Stimulated activated CD8-positive, alpha-beta memory T cell treated with anti-CD3 and anti-CD28 coated beads, Interleukin-2, amount 100 ng/mL, for 48 hours (primary cell): ENCODE measurements at places on chromosomes 2 and 18.

- no peak for DNase-seq
These were observed at the start of gene PTPRN for GRCh38 chr2:219309278-219309677. TSS of gene PTPRN (minus strand) at chr2:219309401. CDS start at chr2:219309332, 69 bp downstream.

DNA sequence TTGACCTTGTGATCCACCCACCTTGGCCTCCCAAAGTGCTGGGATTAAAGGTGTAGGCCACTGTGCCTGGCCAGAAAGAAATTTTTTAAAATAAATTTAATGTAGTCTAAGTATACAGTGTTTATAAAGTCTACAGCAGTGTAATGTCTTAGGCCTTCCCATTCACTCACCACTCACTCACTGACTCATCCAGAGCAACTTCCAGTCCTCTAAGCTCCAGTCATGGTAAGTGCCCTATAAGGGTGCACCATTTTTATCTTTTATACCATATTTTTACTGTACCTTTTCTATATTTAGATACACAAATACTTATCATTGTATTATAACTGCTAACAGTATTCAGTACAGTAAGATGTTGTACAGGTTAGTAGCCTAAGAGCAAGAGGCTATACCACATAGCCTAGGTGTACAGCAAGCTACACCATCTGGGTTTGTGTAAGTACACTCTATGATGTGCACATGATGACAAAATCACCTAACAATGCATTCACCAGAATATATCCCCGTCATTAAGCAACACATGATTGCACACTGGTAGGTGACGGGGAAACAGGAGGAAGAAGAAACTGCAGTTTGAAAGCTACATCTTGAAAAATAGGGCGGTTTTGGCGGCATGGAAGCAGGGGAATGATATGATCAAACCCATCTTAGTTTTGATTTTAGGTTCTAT, 105.1 kb upstream of the ITGB6 start:
- no peak for DNase-seq

DNA sequence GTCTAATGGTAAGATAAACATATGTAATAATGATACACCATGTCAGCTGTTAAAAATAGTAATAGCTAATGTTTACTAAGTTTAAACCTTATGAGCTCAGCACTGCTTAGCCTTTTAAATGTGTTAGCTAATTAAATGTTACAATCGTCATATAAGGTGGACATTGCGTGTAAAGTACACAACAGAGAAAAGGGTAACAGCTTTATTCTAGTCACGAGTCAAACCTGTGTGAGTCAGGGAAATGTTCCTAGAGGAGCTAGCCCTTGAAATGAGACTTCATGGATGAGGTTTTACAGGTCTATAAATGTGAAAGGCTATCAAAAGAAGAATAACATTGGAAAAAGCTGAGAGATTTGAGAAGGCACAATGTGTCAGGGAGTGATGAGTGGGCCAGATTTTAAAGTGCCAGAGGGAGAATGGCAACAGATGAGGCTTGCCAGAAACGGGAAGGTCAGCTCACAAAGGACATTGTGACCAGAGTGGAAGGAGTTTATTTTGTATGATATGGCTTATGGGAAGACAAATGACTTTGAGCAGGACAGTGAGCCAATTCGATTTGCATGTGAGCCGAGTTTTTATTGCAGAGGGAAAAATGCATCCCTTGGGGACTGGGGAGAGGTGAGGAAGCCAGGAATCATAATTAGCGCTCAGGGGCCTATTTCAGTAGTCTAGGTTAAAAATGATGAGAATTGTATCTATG, 276.3 kb downstream of the CTNNA2 start:
- no peak for DNase-seq

- no peak for DNase-seq
These were observed 115.5 kb upstream of the ITGA6 start for GRCh38 chr2:172311921-172312345.

GRCh38 chr2:44649381-44649780, 287.6 kb downstream of the CAMKMT start:
- DNase-seq = no peak

DNA sequence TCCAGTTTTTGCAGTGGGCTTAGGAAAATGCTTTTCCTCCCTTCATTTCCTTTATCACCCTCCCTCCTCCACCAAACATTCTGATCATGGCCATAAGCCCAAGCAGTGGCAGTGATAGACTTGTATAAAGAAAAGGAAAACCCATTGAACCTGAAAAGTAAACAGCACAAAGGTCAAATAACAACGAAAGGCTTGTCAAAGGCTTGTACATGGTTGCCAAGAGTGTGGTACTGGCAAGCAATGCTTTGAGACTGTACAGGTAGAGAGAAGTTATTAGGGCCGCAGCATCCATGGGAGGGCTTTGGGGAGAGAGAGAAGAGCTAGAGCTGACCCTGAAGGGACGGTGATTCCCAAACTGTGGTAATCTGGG, 2.1 kb upstream of the VWA3B start:
- DNase-seq = no peak

DNA sequence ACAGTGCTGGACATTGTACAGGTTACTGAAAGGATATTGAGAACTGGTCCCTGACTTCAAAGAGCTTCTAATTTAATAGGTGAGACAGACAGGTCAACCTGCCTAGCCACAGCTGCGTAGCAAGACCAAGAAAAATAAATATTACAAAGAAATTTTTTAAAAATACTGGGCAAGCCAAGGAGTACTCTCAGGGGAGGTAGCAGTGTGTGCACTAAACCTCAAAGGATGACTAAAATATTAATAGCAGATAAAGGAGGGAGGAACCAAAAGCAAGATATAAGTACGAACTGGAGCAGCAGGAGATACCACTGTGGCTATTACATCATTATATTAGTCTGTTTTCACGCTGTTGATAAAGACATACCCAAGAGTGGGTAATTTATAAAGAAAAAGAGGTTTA, 14.9 kb downstream of the SCG2 start:
- DNase-seq = no peak

DNA sequence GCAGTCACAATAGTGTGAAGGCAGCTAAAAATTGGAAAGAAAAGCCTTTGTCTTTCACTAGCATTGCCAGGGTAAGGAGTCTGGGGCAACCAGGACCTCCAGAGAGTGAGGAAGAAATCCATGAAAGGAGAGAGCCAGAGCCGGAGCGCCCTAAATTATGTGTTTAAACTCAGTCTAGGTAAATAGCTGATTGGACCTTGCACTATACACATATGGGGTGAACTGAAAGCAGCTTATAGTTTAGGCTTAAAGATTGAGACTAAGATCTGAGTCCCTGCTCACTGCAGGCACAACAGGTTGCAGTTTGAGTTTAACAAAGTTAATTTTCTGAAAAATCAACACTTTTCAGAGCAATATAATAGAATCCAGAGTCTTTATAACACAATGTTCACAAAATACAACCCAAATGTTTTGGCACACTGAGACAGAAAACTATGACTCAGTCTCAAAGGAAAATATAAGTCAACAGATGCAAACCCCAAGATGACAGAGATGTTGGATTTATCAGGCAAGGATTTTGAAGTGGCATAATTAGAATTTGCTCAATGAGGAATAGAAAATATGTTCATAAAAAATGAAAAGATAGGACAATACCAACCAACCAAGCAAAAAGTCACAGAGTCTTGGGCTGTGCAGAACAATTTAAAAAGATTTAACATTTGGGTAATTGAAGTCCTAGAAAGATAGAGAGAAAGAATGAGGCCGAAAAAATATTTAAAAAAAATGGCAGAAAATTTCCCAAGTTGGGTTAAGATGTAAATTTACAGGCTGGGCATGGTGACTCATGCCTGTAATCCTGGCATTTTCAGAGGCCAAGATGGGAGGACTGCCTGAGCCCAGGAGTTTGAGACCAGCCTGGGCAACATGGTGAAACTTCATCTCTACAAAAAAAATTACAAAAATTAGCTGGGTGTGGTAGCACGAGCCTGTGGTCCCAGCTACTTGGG, 39.6 kb downstream of the DOK1 start:
- no peak for DNase-seq

GRCh38 chr2:98669675-98670074, 61.3 kb downstream of the MGAT4A start:
- no peak for DNase-seq

DNA sequence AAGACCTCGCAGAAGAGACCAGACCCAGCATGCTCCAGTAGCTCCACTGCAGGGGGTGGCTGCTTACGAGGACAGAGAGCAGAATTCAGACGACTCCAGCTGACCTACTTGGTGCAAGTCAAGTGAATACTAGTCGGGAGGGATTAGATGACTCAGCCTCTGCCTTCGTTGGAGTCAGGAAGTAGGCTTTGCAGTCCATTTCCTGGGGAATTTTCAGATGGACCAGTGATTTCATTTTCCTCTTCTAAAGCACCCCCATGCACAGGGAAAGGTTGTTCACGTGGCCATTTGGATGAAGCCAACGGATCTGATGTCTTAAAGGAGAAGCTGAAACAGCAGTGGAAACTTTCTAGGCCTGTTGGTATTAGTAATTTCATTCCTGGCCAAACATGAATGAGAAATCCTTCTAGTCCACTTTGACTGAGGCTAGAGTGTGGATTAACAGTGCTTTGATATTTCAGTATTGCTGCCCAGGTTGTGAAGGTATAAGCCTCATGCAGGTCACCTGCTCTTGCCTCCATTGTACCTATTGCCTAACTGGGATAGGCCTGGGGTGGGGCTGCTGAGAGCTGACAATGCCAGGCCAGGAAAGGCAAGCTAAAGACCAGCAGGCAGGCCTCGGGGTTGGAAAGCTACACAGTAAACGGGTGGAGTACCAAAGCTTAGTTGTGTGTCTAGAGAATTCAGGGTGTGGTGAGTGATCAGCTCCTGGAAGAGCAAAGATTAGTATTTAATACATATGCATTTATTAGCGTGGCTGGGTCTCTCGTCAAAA, 117.6 kb upstream of the FOSL2 start:
- no peak for DNase-seq

GRCh38 chr2:78541451-78542267, 483.8 kb upstream of the REG3G start:
- DNase-seq = no peak

DNA sequence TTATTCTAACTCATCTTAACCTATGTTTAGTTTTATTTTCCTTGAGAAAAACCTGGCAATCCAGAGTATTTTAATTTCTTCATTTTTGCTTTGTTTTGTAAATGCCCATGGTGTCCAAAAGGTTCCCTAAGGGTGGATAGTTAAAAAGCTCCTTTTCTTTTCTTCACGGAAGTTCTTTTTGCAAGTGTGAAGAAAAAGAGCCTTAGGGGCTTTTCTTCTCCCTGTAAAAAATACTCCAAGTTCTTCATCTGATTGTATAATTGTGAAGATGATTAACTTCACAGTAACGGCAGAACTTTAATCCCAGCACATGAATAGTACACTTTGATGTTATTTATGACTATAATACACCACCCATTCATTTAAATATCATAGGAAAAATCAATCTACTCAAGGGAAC, 530.2 kb upstream of the LINC00305 start:
- no peak for DNase-seq

DNA sequence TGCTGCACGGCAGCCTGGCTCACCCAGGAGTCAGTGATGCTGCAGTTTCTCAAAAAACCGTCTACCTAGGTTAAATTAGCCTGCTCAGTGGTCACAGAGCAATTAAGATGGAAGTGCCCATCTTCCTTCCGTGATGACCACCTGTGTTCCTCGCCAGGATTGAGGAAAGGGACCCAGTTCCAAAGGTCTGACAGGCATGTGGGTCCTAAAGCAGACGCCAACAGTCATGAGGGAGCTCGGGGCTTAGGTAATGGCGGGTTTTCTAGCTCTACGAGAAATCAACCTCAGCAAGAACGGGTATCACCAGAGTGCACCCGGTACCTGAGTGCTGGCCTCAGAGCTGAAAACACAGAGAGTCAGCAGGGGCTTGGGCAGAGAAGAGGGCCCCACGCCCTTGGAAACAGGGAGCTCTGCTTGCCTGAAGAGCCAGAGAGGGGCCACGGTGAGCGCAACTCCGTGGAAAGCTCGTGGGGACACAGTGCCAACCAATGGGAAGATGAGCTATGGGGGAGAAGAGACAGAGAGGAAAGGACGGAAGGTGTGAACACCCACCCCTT, 34.3 kb upstream of the DNMT3A start:
- no peak for DNase-seq
